ENCODE measurements at places on chromosomes 2 and 18.

GRCh38 chr18:49491534-49491856 lies 4.5 kb upstream of the C18orf32 start:
- no peak for DNase-seq

GRCh38 chr2:193272011-193272410 lies 1077.3 kb upstream of the TMEFF2 start:
- DNase-seq = no peak

GRCh38 chr2:15759385-15759784 lies 167.7 kb downstream of the DDX1 start:
- DNase-seq = no peak

- no peak for DNase-seq
These were observed 134.1 kb upstream of the SIX3 start for GRCh38 chr2:44807201-44808025.

- no peak for DNase-seq
These were observed 153.6 kb downstream of the COL4A4 start for GRCh38 chr2:227010433-227010832.

GRCh38 chr2:26786207-26787028 lies 562 bp downstream of the CENPA start:
- no peak for DNase-seq

DNA sequence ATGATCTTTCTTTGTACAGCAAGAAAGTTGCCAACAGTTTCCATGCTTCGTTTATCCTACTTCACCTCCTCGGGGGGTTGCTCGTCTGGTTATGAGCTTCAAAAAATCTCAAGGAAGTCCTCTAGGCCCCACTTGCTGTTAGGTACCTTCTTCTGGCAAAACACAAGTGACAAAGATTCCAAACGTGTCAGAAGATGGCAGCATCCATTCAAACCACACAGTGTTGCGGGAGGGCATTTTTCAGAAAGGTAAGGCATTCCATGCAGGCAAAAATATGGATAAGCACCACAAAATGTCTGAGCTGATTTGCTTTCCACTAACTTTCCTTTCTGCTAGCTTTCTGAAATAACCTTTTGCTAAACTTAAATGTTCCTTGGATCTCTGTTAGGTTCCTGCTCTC lies 13.2 kb upstream of the OR6B3 start:
- no peak for DNase-seq

DNA sequence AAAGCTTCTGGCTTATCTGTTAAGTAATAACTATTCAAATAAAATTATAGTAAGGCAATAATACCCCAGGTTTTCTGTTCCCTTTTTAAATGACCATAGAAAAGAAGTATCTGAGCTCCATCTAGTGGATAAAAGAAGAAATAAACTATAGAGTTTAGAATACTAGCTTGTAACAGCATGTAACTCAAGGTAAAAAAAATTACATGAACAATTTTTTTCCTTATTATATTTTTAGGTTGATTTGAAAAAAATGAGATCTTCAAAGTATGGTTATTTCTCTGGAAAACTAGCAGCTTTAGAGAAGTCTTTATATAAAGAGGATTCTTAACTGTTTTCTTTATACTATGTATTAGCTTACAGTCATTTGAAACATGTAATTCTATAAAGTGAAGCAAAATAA lies 58.1 kb downstream of the NCKAP1 start:
- no peak for DNase-seq

DNA sequence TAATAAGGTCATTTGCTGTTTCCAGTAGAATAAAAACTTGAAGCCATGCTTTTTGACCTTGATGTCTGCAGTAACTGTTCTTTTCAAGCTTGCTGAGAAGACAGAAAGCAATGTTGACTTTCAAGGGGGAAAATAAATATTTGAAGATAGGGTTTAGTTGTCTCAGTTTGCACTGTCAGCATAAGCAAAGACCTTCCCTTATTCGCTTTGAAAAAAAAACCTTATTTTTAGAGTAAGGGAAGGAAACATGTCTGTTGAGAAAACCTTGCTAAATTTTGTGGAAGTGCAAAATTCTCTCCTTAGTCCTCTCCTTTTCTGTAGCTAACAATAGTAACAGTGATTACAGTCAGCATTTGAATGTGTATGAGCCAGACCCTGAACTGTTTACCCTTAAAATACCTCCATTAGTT lies 43.1 kb downstream of the MAP4K4 start:
- DNase-seq = no peak

DNA sequence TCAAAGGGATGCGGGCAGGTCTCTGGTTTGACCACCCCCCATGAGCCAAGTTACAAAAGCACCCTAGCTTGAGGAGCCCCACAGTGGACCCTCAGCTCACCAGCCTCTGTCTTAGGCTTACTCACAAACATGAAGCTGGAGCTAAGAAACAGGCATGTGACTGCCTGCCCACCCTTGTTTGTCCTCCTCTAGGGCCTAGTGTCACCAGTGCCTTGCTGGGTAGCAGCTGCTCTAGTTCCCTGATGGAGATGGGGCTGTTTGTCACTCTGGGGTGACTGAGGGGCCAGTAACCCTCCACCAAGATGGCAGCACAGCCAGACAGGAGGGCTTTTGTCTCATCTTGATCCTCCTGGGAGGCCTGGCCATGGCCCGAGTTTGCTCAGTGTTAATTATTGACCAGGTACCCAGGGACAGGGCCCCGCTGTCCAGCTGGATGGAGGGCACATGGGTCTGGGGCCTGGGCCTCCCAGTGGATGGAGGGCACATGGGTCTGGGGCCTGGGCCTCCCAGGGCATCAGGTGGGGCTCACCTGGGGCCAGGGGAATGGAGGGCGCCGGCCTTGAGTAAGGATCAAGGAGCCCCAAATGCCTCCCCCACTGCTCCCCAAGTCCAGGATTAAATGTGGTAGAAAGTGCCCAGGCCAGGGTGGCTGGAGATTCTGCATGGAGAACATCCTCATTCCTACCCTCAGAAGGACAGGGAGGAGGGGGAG lies 185.9 kb upstream of the HAAO start:
- no peak for DNase-seq

GRCh38 chr2:165573534-165574461 lies 104.3 kb downstream of the CSRNP3 start:
- DNase-seq = no peak

GRCh38 chr2:53317861-53318260 lies 449.7 kb upstream of the CHAC2 start:
- no peak for DNase-seq

DNA sequence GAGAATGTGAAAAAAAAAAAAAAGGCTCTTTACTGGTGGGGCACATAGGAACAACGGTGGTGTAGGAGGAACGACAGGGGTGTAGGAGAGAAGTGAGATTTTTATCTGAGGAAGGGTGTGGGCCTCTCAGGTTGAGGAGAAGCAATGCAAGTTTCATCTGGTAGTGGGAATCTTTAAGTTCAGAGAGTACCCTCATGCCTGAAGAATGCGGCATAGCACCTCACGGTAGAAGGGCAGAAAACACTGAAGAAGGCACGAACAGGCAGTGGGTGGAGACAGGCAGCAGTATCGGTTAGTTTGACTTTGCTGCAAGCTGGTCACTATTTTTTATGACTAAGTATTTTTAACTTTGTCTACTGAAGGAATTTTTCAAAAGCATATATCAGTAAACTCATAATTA lies 52.2 kb upstream of the TSPYL6 start:
- DNase-seq = no peak

DNA sequence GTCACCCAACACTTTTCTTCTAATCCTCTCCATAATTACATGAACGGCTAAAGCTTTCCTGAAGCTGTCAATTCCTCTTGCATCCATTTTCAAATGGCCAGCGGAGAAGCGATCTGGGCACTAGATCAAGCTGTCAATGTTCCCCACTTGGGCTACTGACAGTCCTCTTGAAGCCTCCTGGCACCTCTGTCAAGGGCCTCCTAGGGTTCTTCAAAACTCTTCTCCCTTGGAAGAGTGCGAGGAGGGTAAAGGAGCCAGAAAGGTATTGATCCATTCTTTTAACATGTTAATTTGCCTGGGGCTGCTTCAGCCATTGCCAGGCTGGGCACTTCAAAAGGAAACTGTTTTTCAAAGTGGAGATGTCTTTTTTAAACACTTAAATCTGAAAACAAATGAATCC lies 19.8 kb downstream of the EPHA4 start:
- DNase-seq = no peak

DNA sequence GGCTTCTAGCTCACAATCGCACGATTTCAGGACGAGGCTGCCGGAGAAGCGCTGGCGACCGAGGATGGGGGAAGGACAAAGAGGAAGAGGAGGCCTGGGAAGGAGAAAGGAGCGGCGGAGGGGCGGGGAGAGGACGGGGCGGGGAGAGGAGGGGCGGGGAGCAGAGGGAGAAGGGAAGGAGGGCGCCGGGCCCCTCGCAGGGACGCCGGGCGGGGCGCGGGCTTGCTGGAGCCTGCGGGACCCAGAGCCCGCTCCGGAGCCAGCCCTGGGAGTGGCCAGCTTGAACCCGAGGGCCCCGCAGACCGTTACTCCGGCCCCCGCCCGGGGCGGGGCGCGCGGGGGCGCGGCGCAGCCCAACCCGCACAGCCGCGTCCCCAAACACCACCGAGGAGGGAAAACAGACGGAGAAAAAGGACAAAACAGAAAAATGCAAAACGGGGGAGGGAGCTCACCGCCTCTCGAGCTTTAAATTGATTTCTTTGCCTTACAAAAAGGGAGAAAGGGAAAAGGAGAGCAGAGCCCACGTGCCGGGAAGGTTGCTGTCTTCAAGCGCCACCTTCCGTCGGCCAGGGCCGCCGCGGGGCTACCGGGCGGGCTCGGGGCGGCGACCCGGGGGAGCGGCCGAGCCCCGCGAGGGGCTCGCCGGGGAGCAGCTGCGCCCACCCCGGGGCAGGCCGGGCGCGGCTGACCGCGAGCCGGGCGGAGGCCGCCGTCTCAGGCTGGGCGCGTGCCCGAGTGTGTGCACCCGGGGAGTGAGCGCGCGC lies 781 bp upstream of the SOX11 start:
- DNase-seq = no peak

DNA sequence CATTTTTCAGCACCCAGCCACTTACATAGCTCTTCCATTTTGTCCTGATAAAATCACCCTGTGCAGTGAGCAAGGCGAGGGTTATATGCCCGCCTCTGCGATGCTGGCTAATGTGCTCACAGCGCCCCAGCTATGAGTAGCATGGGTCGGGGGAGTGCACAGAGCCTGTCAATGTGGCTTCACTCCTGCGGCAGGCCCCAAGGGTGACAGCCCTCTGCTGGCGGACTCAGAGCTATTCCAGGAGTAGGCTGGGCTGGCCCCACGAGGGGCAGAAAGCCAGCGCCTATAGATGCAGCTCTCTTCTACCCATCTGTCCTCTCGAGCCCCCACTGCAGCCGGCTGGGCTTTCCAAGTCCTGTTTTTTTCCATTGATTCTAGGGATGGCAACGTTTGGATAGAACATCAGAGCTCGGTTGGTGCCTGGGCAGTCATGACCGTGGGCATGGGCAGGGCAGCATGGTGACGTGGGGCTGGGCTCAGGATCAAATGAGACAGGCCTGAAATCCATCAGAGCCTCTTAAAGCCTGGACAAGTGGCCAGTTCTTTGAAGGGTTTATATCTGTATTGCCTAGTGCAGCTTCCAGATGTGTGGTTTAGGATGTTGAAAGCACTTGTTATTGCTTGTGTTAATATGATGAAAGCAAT lies 134.7 kb downstream of the MCFD2 start:
- DNase-seq = no peak

DNA sequence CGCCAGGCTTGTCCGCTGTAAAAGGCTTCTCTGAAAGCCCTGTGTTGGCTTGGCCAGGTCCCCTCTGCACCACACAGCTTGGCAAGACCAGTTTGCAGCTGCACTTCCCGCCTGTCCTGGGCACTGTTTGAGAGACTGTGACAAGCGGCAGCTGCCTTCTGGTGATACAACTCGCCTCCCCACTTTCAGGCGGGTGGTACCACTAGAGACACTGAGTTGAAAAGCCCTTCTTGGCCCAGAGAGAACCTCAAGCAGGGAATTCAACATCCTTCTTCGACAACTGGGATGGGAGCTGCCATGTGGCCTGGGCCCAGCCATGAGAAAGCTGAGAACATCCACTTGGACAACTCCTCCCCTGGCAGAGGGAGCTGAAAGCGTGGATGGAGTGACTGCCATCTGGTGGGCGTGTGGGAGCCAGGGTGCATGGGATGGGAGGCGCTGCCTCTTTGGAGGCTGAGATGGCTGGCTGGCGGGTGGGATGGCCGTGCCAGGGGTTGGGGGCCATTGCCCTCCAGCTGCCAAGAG lies 125.5 kb upstream of the REV1 start:
- no peak for DNase-seq

DNA sequence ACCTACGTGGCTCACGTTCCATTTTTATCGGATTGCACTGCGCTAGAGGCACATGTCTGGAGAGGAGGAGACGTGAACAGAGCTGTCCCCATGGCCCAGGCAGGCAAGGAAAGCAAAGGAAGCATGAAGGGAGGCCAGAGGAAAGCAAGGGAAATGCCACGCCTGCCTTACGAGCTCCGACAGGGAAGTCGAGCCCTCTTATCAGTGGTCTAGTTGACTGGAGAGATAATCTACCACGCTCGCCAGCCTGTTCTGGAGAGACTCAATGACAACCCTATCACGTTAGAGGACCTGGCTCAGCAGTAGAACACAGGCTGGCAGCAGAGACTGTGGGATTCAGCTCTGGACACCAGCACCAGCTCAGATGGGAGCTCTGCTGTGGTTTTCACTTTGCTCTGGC lies 202.6 kb upstream of the ID2 start:
- DNase-seq = no peak

DNA sequence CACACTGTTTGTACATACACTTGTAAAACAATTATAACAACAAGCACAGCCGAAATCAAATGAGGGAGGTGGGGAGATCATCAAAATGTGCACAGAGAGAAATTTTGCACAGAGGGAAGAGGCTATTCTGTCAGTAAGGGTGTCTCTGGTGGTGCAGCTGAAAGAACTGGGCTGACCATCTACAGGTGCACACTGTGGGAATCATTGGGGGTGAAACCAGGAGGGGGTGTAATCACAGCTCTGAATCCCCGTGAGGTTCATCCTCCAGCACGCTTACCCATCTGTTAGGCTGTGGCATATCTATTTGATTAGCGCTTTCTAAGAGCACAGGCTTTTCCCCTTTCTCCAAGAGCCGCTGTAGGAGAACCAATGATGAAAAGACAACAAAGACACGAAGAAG lies 389.9 kb upstream of the CDH20 start:
- no peak for DNase-seq

- DNase-seq = no peak
These were observed 62.4 kb upstream of the ATG16L1 start for GRCh38 chr2:233189025-233189424.

All from stimulated activated CD8-positive, alpha-beta memory T cell treated with anti-CD3 and anti-CD28 coated beads, Interleukin-2, amount 100 ng/mL, for 1 hour (primary cell).